ENCODE measurements at places on chromosomes 4 and X. TPM values are rescaled to one million over a fixed set of nuclear protein-coding genes. Genes with fewer than 3 reads are reported as not detected.

PPP1R3F gene
- total RNA-seq = 8.0 TPM

NCAPG gene
- 92.5 TPM for total RNA-seq

WDFY3 gene
- total RNA-seq = not detected

SSX1 gene
- not detected for total RNA-seq

TRPC5OS gene
- total RNA-seq = not detected

NAP1L2 gene
- total RNA-seq = 1.0 TPM

HSD17B13 gene
- total RNA-seq = 0.16 TPM

CPLX1 gene
- 0.53 TPM for total RNA-seq

NDUFC1 gene
- total RNA-seq = 48.0 TPM

BMP3 gene
- total RNA-seq = not detected

ITIH6 gene
- not detected for total RNA-seq

FAM184B gene
- total RNA-seq = 0.03 TPM

PAGE5 gene
- total RNA-seq = not detected

PNMA5 gene
- not detected for total RNA-seq

TRO gene
- total RNA-seq = 0.87 TPM

CCNB3 gene
- 0.21 TPM for total RNA-seq

TMEM47 gene
- not detected for total RNA-seq

UBQLN2 gene
- 46.3 TPM for total RNA-seq

GJB1 gene
- not detected for total RNA-seq

PPP2R3B gene
- total RNA-seq = 41.8 TPM

TBC1D8B gene
- 0.40 TPM for total RNA-seq

LRRC66 gene
- total RNA-seq = 0.08 TPM

HMX1 gene
- total RNA-seq = not detected

IL9R gene
- 66.8 TPM for total RNA-seq

MTMR8 gene
- total RNA-seq = 4.8 TPM

TMPRSS11B gene
- total RNA-seq = not detected

RAB40AL gene
- total RNA-seq = 0.37 TPM

CYTL1 gene
- total RNA-seq = not detected

C4orf54 gene
- not detected for total RNA-seq

TMSB15B gene
- total RNA-seq = 9.6 TPM

TEX13C gene
- total RNA-seq = not detected

MAGEA8 gene
- total RNA-seq = not detected

CCDC158 gene
- not detected for total RNA-seq

POU4F2 gene
- total RNA-seq = not detected

IL21 gene
- total RNA-seq = not detected

OPRPN gene
- not detected for total RNA-seq

TRMT2B gene
- total RNA-seq = 23.2 TPM

PWWP3B gene
- total RNA-seq = not detected

MTHFD2L gene
- total RNA-seq = 5.5 TPM

ACE2 gene
- total RNA-seq = not detected

ALAS2 gene
- not detected for total RNA-seq

SORBS2 gene
- not detected for total RNA-seq
